ENCODE measurements at places on chromosomes 13 and 19.

DNA sequence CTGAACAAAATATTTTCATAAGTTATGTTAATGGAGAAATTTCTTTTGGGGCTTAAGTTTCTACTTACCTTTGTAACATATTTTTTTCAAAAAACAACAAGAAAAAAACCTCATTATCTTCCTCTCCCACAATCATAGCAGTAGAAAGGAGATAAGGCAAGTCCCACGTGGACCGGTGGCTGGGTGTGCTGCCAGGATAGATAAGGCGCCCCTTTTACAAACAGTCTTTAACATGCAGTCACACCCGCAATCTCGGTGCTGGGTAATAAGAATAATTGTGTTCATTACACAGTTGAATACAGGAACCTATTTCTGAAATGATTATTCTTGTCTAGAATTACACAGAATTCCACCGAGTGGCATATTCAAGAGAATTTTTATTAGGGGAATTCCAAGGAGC, 1202.3 kb downstream of the UQCRFS1 start:
- no peak for DNase-seq

DNA sequence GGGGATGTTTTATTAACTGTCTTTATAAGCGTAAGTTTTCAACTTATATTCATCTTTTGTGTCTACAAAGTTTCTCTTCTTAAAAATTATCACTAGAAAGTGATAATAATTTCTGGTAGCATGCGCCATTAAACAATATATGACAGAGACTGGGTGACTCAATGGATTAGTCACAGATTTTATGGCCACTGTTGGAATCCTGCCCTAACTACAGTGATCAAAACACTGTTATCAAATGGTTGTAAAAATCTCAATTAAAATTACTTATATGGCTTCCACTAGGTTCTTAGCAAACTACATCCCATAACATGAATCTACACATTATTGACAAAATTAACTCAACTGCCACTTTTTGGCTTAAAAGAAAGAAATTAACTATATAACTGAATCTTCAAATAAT, 350.0 kb downstream of the DACH1 start:
- peak; percentile 18 for DNase-seq

GRCh38 chr19:29923653-29924052, 18.4 kb upstream of the URI1 start:
- DNase-seq = peak; percentile 10

GRCh38 chr13:79900356-79900755, 419.4 kb downstream of the NDFIP2 start:
- no peak for DNase-seq

DNA sequence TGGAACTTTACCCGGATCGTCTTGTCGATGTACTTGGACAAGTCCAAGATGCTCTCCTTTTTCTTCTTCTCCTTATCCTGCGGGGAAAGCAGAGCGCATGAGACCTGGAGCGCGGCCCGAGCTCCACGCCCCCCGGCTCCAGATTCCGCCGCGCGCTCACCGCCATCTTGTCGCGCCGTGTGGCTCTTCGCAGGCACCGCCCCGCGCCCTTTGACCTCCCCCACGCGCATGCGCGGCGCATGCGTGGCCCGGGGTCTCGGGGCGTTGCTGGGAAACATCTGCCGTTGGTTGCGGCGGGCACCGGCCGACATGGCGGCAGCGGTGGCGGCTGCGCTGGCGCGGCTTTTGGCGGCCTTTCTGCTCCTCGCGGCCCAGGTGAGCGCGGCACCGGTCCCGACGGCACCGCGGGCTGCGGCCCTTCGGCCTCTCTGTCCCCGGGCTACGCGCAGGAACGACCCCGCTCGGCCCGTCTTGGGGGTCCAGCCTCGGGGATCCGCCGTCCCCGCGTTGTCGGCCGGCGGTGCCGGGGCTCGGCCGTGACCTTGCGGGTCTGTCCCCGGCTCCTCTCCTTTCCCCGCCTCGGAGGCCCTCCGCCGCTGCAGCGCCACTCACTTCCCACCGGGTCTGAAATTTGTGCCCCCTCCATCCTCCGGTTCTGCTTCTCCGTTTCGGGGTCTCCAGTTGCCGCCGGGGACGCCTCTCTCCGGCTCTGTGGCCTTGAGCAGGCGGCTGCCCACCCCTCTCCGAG, at the start of the genes LSM7 and SPPL2B:
Gene LSM7 (minus strand): TSS at position 186 of the 748 bp plus-strand sequence. CDS start 20 bp downstream, at position 166.
Gene SPPL2B (plus strand): TSS at position 284 of the 748 bp plus-strand sequence. CDS start 26 bp downstream, at position 310.
- DNase-seq = peak; percentile 70

DNA sequence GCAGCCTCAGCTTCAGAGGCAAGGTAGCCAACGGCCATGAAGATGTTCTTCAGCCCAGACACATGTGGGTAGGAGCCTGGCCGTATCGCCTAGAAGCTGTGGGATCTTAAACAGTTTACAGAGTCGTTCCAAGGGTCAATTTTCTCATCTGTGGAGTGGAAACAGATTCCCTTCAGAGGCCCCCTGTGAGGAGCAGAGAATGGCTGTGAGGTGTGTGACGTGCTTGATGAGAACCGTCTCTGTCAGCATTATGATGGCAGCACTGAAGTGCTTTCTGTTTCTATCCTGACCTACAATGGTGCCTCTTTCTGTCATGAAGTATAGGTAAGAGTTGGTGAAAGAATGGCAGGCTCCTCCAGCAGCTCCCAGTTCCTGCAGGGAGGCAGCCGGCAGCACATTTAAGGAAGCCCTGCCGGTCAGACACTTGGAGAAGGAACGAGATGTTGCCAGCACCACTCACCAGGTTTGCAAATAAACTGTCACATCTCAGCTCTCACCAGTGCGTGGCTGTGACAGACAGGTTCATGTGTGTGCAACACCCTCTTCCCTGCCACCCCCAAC, 277.3 kb downstream of the FOXO1 start:
- no peak for DNase-seq

- DNase-seq = peak; percentile 70
Measured at GRCh38 chr13:39612023-39612637, 9.1 kb upstream of the LHFPL6 start.

GRCh38 chr19:11087870-11088505, 1.3 kb upstream of the LDLR start:
- no peak for DNase-seq

GRCh38 chr13:45796426-45797235, 54.9 kb downstream of the SIAH3 start:
- no peak for DNase-seq

GRCh38 chr13:28544026-28544425, 49.1 kb upstream of the FLT1 start:
- no peak for DNase-seq

GRCh38 chr19:46717716-46718143, 816 bp upstream of the PRKD2 start:
- peak; percentile 44 for DNase-seq

DNA sequence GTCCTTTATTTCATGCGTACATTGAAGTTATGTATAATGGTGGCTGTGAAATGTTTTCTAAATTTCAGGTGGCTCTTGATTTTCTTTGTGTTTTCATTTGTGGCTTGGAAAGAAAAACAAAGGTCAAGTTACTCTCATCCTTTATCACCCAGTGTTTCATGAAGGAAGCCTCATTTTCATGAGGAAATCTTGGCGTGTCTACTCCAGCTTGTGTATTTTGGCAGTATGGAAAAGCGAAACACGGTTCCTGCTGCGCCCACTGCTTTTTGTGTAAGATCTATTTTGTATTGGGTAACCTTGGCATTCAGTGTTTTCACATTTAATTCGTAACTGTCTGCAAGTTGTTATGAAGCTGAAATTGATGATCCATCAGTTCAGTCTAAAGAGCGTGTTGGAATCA, 147.0 kb upstream of the RNF113B start:
- no peak for DNase-seq

DNA sequence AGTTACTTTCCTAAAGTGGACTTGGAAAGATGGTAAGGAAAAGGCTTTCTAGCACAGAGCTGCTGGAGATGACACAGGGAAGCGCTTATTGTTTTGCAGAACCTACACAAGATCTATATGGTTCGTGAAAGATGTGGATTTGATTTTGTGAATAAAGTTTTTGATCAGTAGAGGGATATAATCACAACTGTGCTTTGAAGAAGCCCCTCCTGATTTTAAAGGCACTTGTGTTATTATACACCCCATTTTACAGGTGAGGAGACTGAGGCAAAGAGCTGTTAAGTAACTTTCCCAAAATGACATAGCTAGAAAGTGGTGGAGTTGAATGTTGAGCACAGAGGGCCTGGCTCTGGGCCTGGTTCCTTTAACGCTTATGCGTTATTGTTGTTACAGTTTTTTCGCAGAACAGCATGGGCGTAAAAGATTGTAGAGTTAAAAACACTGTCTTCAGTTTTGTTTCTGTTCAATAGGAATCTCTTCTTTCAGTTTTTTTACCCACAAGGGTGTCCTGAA, 1.4 kb downstream of the TDRD3 start:
- DNase-seq = peak; percentile 28

- no peak for DNase-seq
Measured at GRCh38 chr13:110290153-110290552, 16.8 kb downstream of the COL4A1 start.

GRCh38 chr13:111664696-111665095, 344.3 kb downstream of the TEX29 start:
- no peak for DNase-seq

- peak; percentile 71 for DNase-seq
Measured at GRCh38 chr19:18596752-18597157, 8.2 kb downstream of the REX1BD start.

- DNase-seq = no peak
Measured at GRCh38 chr13:25864116-25864515, 187.7 kb downstream of the SHISA2 start.

GRCh38 chr13:102386461-102386860, 15.4 kb downstream of the FGF14 start:
- no peak for DNase-seq

DNA sequence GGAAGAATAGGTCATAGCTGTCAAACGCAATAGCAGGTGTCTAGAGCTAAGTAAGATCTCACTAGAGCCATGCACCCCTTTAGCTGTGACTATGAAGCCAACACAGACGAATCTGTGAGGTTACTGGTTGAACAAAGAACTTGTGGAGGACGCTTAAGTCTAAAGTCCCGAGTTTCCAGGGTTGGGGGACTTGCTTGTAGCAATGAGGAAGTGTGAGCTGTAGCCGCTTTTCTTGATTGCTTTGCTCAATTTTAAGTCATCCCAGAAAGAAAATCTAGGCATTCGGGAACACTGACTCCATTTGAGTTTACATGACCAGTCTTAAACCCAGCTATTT, 1.6 kb downstream of the GPC5 start:
- DNase-seq = no peak

GRCh38 chr19:49113762-49114629, at the start of gene LIN7B:
LIN7B (plus strand) TSS chr19:49114370; CDS start chr19:49114405, 35 bp downstream.
- peak; percentile 76 for DNase-seq

DNA sequence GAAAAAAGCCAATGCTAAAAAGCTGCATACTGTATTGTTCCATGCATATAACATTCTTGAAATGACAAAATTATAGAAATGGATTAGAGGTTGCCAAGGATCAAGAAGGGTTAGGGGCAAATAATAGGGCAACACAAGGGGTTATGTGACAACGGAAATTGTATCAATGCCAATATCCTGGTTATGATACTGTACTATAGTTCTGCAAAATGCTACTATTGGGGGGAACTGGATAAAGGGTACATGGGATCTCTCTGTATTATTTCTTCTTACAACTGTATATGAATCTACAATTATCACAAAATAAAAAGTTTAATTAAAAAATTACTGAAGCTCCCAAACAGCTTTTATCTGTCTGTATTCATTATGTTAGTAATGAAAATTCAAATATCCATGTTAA, 31.9 kb downstream of the LNX2 start:
- no peak for DNase-seq

DNA sequence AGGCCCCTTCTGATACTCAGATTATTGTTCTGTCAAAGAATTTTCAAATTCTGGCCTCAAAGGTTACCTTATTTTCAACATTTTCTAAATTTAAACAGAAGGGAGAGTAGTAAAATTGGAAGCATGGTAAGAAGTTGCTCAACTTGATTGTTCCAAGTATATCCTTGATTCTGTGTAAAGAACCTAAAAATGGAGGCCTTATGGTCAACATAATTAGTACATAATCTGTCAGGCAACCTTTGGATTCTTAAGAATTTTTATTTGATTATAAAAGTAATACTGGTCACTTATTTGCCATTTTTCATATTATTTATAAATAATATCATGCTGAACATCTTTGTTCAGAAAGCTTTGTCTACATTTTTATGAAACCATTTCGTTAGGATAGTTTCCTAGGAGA, 83.9 kb downstream of the STARD13 start:
- DNase-seq = no peak

GRCh38 chr13:60701895-60702294, 304.9 kb downstream of the TDRD3 start:
- DNase-seq = no peak

DNA sequence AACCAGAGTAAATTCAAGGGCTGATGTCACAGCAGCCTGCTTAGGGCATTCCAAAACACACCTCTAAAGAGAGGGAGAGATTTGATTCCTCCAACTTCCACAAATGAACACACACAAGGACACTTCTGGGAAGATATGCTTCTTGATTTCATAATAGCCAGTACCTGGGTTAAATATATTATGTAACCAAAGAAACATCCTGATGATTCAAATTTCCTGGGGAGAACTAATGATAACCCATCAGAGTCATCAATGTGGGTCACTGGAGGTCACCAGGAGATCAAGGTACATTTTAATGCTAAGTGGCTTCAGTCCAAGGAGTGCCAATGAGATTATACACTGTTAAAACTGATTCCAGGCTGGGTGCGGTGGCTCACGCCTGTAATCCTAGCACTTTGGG, 54.0 kb upstream of the DOCK9 start:
- DNase-seq = peak; percentile 17

DNA sequence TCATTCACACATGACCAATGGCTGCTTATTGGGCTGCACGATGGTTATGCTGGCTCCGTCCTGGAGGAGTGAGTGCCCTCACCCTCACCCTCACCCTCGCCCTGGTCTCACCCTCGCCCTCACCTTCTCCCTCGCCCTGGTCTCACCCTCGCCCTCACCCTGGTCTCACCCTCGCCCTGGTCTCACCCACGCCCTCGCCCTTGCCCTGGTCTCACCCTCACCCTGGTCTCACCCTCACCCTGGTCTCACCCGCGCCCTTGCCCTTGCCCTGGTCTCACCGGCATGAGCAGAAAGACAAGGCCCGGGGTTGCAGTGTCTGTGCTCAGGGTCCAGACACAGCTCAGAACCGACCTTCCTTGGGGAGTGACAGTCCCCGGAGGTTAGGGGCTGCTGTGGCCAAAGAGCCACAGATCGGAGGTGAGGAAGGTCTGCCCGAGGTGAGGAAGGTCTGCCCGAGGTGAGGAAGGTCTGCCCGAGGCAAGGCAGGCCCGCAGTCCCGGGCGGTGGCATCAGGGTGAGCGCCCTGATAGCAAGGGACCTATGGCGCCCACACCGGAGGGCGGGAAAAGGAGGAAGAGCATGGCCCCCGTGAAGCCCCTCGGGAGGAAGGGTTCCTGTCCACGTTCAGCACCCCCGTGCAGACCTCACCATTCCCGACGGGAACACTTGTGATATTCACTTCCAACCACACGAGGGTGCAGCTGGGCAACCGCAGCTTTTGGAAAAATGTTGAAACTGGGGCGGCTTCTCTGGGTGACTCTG, 65.6 kb downstream of the MCF2L start:
- peak; percentile 26 for DNase-seq

- DNase-seq = no peak
Measured at GRCh38 chr13:108361769-108362168, 92.3 kb downstream of the TNFSF13B start.

DNA sequence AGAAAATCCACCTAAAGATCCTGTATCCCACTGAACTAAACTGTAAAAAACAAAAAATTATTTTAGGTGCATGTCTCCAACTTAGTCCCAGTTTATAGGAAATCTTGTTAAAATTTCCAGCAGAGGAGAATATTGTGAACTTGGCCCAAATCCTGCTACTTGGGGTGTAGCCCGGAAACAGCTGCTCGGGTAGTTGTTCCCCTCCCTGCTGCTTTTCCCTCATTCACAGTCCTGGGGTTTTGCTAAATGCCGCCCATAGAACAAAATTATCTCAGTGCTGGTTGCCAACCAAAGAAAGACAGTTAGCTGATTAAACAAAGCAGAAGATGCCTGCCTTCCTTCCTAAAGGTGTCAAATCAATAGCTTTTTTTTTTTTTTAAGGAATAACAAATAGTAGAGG, 330.5 kb upstream of the KLF12 start:
- no peak for DNase-seq
